C1 segment of cervical spinal cord (tissue), 14 donors: ENCODE measurements at places on chromosomes 12 and 14.
A peak's percentile ranks its signal among the peaks of the same experiment; 100 is the strongest.

- no peak for DNase-seq
Observed at GRCh38 chr14:51208982-51209381, 31.1 kb upstream of the TMX1 start.

DNA sequence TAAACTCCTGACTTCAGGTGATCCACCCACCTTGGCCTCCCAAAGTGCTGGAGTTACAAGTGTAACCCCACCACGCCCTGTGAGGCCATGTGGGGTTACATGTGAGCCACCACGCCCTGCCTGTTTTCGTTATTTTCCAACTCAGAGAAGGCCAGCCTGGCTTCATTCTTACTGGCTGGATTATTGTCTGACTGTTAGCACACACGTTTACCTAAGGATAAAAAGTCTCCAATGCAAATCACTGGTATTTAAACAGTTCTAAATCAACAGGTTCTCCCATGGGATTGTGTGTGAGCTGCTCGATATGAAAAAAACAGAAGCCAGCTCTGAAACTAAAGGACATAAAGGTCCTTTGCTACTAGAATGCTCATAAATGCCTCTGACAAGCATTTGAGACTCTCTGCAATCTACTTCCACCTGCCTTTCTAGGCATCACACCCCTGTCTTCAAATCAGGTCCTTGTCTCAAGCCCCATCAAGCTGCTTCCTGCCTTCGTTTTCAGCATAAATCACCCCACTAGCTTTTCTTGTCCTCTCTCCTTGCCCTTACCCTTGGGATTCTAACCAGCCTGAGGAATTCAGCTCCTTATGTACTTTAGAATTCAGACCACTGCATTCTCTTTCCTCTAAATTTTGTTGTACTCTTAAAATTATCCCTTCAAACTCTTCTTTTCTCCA is 265.0 kb downstream of the DUSP6 start:
- DNase-seq: no peak

- DNase-seq: no peak
Observed at GRCh38 chr14:29893989-29894388, 33.7 kb downstream of the PRKD1 start.

GRCh38 chr12:130747867-130748740 is 32.0 kb upstream of the RIMBP2 start:
- peak; percentile 20 for DNase-seq

GRCh38 chr12:34288963-34289345 is 266.7 kb downstream of the ALG10 start:
- no peak for DNase-seq

DNA sequence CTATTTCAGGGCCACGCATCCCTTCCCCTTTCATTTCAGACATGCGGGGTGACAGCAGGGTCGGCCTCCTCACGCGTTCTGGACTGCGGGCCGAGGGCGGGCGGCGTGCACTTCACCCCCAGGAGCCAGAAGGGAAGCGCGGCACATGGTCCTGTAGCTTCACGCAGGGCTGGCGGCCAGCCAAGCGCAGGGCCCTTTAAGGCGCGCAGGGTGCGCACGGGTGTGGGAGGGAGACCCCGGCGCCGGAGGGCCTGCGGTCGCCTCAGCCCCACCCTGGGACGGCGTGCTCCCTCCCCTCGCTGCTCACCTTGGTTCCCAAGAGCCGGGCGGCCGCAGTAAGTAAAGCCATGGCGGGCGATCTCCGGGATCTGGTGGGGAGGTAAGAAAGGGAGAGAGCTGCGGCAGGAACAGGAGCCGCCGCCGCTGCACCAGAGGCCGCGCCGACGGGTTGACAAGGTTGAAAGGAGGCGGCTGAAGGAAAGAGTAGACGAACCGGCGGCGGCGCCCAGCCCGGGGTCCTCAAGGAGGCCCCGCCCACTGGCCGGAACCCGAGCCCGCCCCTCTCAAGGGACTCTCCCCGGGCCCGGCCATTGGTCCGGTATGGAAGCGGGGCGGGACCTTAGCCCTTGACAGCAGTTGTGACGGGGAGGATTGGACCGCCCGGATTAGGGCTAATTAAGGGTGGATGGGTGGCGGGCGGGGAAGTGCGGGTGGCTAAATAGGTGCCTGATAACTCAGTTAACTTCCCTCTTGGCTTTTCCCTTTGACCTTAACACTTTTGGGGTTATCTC is at the start of gene CS:
CS (minus strand) TSS at position 478 of the 791 bp plus-strand sequence; CDS start at position 349, 129 bp downstream.
- DNase-seq: peak; percentile 85

DNA sequence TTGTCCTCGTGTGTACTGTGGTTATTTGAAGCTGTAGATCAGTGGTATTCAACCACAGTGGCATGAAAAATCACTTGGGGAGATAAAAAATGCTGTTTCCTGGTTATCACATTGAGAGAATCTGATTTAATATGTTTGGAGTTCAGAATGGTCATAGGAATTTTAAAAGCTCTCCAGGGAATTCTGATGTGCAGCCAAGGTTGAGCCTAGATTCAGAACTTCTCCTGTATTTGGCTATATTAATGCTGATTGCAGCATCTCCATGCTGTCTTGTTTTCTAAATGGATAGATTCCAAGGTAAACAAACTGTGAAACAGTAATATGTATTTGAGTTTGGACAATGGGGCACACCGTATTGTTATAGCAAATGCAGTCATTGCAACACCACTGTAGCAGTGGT is 982.2 kb upstream of the FBXO33 start:
- DNase-seq: no peak

DNA sequence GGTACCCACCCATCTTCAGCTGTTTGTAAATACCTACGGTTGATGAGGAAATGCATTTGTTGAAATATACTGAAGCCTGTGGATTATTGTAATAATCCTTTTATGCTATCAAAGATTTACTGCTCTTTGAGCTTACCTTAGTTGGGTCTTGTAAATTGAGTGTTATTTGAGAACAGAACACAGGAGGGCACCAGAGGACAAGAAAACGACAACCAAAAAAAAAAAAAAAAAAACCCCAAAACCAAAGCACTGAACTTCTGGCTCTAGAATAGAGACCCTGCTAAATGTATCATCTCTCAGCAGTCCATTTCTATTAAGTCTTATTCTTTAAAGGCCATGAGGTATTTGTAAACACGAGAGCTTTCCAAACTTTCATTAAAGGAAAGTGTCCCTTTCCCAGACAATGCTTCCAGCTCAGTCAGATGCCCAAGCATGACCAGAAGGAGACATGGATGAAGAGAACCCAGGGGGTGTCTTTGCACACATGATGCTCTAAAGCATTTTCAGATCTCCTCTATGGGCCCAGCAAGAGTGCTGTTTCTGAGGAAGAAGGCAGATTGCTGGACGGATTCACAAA is 763.9 kb downstream of the NRXN3 start:
- DNase-seq: no peak

DNA sequence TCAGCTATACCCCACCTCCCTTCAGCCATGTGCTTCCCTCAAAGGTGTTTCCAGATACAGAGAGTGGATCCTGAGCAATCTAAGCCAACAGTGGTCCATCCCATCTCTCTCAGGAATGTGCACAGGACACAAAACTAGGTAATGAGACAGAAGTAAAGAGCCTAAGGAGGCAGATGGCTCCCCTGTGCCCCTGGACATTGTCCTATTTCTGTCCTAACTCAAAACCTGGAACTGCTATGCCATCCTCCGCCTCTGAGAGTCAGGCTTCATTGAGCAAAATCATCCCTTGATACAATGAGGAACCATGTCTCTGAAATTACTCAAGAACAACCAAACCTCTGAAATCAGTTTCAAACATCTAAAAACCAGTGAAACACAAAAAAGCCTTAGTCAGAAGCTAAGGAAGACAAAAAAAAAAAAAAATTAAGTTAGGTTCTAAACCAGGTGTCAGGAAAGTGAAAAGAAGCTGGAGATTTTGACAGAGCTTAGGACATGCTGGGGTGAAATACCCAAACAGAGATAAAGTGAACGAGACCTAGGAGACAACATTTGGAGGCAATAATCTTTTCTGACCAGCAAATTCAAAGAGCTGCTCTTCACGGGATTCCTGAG is 200.3 kb upstream of the PLEKHG7 start:
- no peak for DNase-seq

- DNase-seq: no peak
Observed at GRCh38 chr14:105748204-105748578, 221.8 kb downstream of the TMEM121 start.

GRCh38 chr12:117051380-117051779 is 47.8 kb downstream of the TESC start:
- DNase-seq: no peak

- DNase-seq: peak; percentile 20
Observed at GRCh38 chr12:113424915-113425823, 3.0 kb downstream of the SDSL start.

GRCh38 chr14:30572771-30573170 is 13.8 kb downstream of the G2E3 start:
- no peak for DNase-seq
